Osteoblast (primary cell): ENCODE measurements at places on chromosomes 1 and 21. TPM values are rescaled to one million over a fixed set of nuclear protein-coding genes. Genes with fewer than 3 reads are reported as not detected.

The ANGPTL3 gene
- under 0.01 TPM in 1 of 2 replicates, not detected in the other for total RNA-seq

The ASCL5 gene
- not detected in 2 replicates for total RNA-seq

The GBP1 gene
- total RNA-seq, result 23.9 and 32.2 TPM in 2 replicates

The FGR gene
- total RNA-seq, result 0.29 and 0.36 TPM in 2 replicates

- H3K36me3 ChIP-seq, result no peaks in the 10 kb centered on the region
- no peak overlapping the region for H3K27ac ChIP-seq
- H3K4me1 ChIP-seq, result no peaks in the 10 kb centered on the region
- DNase-seq, result no peak
- H3K4me3 ChIP-seq, result peak overlapping the region; percentile 56
- H3K27me3 ChIP-seq, result no peaks in the 10 kb centered on the region
These were observed 148.5 kb upstream of the KCNK2 start for GRCh38 chr1:214934045-214934444.

- H3K4me3 ChIP-seq, result no peak overlapping the region
- DNase-seq, result no peak
- no peaks in the 10 kb centered on the region for H3K4me1 ChIP-seq
- H3K27ac ChIP-seq, result no peak overlapping the region
These were observed 880.6 kb downstream of the BRINP3 start for GRCh38 chr1:189597083-189597482.

DNA sequence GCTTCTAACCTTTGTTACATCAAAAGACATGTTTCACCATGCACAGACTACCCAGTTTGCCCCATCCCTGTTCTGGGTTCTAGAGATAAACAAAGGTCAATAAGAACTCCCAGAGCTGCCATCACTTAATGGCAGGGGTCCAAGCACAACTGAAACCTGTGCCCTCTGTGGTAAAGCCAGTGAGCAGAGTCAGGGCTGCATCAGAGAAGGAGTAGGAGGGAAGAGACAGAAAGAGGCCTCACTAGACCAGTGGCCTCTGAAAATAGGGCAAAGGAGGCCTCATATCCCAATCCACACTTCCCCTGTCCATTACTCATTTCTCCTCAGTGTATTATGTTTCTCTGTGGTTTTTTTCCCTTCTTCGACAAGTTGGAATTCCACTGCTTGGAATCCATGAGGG lies 10.2 kb downstream of the ATP1A2 start:
- H3K27ac ChIP-seq, result peak overlapping the region; percentile 65
- H3K4me3 ChIP-seq, result no peak overlapping the region
- H3K27me3 ChIP-seq, result peaks cover 3% of the 10 kb centered on the region

- no peaks in the 10 kb centered on the region for H3K4me1 ChIP-seq
- H3K27ac ChIP-seq, result no peak overlapping the region
- no peak for DNase-seq
- no peaks in the 10 kb centered on the region for H3K27me3 ChIP-seq
- H3K4me3 ChIP-seq, result no peak overlapping the region
These were observed 461.9 kb downstream of the LRRIQ3 start for GRCh38 chr1:73736125-73736524.

DNA sequence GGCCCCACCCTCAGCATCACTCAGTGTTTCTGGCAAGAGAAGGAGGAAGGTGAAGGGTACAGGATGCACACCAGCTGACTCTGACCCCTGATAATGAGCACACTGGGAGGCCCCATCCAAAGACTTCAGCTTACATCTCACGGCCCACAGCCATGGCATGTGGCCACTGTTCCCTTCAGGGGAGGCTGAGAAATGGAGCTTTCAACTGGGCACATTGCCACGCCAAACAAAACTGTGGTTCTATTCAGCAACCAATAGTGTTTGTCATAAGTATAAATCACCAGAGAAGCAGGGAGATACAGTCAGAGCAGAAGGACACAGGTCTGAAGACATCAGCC lies 12.7 kb upstream of the TRAF3IP3 start:
- peak overlapping the region; percentile 36 for H3K4me3 ChIP-seq
- H3K27me3 ChIP-seq, result no peaks in the 10 kb centered on the region
- H3K36me3 ChIP-seq, result no peaks in the 10 kb centered on the region
- peak; percentile 81 for DNase-seq

- no peak overlapping the region for H3K27ac ChIP-seq
- no peaks in the 10 kb centered on the region for H3K27me3 ChIP-seq
- H3K4me1 ChIP-seq, result peaks cover 35% of the 10 kb centered on the region
- no peak for DNase-seq
- H3K4me3 ChIP-seq, result no peak overlapping the region
These were observed 50.9 kb upstream of the TARBP1 start for GRCh38 chr1:234529950-234530237.
